Lower leg skin (tissue), 4 donors: ENCODE measurements at places on chromosomes 11 and 22. TPM values are rescaled to one million over a fixed set of nuclear protein-coding genes. Genes with fewer than 3 reads are reported as not detected.

DNA sequence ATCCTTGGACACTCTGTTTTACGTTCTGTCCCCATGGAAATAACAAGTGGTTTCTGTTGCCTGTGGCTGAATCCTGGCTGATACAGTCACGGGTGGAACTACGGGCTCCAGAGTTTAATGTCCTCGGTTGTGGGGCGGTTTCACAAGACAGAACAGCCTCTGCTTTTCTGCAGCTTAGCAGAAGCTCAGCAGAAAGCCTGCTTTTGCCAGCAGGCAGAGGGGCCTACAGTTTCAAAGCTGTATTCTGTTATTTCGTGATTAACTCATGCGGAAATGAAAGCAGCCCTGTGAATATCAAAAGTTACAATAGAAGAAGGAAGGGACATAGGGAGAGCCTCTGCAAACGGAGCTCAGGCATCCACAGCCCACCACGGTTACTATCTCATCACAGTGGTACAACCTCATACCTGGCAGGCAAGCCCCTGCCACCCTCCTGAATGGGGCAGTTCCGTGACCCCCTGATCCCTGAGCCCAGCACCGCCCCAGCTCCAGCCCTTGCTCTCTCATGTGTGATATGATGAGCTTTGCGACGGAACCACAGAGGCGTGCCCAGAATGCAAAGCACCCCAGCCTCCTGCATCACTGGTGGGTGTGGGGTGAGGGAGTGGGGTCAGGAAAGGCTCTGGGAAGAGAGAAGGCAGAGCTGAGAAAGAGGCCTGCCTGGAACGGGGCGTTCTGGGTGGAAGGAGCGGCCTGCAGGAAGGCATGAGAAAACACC lies 360.6 kb downstream of the BRD1 start:
- DNase-seq, result no peak

- DNase-seq, result no peak
These were observed 12.1 kb downstream of the CPSF7 start for GRCh38 chr11:61417670-61418069.

The MS4A14 gene
- not detected for total RNA-seq

- DNase-seq, result no peak
These were observed 21.2 kb upstream of the PDE3B start for GRCh38 chr11:14622223-14622954.

- no peak for DNase-seq
These were observed 308.7 kb downstream of the DDX10 start for GRCh38 chr11:108973402-108974162.

GRCh38 chr22:48185071-48186055 lies 1422.9 kb downstream of the TBC1D22A start:
- DNase-seq, result peak; percentile 57

The SDHAF2 gene
- 24.2 TPM for total RNA-seq

DNA sequence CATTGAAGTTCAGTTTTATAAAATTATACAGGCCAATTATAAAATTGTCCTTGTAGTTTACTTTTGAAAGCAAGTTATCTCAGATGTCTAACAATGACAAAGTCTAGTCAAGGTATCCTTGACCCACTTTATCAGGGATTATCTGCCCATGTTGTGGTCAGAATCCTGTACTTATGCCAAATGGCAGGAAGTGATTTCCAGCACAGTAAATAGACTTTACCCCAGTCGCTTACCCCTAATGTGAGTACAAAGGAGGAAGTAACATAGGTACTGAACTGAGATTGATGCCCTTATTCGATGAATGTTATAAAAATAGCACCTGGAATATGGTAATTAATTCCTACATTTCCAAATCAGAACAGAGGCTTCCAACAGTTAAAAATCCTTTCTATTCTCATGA lies 355.7 kb downstream of the CNTN5 start:
- DNase-seq, result no peak

DNA sequence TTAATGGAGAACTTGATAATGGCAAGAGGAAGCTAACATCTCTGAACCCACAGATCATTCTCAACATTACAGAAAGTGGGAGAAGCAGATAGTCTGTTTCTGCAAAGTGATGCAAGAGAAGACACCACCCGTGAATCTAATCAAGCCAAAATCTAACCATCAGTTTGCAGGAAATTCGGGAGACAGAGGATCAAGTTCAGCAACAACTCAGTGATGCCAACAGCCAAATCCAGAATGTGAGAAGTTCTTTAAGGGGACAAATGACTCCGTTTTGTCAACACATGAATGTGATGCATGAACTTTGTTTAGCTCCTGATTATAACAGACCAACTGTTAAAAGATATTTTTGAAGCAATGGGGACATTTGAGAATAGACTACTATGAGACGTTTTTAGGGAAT lies 95.2 kb upstream of the LDLRAD3 start:
- DNase-seq, result no peak

- DNase-seq, result no peak
These were observed 16.0 kb downstream of the CDON start for GRCh38 chr11:126046570-126047195.

GRCh38 chr11:84145616-84146185 lies 859.5 kb upstream of the CCDC90B start:
- no peak for DNase-seq

DNA sequence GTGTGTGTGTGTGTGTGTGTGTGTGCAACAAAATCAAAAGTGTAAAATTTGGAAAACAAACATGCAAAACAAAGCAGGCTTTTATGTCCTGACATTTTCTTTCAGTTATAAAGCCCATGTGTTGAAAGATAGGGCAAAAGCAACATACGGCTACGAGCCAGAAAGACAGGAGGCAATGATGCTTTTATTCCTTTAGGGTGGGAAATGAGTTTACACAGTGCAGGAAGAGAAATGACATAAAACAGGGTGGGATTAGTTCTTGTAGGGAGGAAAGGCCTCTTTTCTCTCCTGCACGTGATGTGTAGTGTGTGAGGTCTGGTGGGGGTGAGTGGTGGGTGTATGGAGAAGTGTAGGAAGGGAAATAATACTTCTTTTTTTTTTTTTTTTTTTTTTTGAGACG lies 29.4 kb downstream of the IL18 start:
- no peak for DNase-seq

The OR52H1 gene
- total RNA-seq, result not detected

DNA sequence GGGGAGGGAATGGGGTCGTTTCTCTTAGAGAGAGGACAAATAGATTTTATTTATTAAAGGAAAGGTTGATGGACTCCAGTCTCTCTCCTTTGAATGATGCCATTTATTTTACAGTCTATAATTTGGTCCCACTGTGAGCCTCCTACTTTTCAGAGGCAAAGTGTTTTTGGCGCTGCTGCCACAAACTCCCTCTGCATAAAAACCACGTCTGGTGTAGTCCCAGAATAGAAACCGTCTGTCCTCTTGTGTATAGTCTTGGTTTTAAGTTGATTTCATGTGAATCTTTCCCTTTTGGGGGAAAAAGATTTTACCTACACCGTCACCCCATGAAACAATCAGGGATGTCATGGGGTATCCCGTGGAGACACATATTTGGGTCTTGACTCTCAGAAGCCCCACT lies 143.6 kb upstream of the SEZ6L start:
- DNase-seq, result no peak

DNA sequence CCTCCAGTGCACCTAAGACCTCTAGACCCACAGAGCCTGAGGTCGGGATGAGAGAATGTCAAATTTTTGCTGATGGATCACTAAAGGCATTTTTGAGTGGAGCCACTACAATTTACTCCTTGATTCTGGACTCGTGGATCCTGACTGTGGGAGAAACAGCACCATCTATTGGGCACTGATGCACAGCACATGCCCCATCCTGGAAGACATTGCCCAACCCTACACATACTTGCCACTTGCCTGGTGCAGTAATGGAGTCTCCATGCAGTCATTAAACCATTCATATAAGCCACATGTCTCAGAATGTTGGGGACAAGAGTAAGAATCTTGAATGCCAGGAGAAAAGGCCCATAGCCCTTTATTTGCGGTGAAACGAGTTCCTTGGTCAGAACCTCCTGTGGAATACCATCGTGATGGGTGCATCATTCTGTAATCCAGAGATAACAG lies 103.9 kb downstream of the GGTLC2 start:
- peak; percentile 35 for DNase-seq

DNA sequence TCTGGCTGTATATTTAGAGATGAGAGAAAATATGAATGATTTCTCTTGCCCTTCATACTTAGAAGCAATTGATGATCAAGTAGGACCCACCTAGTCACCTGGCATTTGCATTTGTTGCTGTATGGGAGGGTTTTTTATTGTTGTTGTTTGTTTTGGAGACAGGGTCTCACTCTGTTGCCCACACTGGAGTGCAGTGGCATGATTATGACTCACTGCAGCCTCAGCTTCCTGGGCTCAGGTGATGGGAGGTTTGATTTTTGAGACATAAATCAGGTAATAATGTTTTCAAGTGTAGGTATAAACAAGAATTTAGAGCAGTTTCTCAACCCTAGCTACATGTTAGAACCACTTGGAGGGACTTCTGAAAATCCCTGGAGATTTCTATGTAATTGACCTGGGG lies 63.0 kb downstream of the TNRC6B start:
- DNase-seq, result no peak

DNA sequence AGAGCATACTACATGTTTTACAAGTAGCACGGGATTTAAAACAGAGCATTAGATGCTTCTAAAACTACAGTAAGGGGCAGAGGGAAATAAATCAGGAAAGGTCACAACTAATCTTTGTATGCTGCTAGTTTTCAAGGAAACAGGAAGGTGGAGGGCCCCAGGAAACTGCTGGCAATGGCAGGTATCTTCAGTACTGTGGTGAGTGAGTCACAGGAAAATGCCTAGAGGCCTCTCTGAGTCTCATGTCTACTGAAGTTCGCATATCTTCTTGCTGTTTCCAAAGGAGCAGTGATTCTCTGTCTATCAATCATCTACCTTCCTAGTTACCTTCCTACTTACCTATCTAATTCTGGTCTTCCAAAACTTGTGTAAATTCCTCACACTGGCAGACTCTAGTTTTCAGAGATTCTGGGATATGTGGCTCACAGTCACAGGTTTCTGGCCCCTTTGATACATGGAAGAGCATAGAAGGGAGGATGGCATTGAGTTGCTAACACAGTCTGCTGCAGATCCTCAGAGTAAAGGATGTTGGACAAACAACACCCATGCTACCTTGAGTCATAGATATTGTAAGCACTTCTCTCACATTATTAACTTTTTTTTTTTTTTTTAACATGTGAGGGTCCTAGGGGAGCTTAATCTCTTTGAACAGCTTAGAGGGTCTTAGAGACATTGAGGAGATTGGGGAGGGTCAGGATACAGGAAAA lies 58.8 kb upstream of the SYN3 start:
- no peak for DNase-seq

DNA sequence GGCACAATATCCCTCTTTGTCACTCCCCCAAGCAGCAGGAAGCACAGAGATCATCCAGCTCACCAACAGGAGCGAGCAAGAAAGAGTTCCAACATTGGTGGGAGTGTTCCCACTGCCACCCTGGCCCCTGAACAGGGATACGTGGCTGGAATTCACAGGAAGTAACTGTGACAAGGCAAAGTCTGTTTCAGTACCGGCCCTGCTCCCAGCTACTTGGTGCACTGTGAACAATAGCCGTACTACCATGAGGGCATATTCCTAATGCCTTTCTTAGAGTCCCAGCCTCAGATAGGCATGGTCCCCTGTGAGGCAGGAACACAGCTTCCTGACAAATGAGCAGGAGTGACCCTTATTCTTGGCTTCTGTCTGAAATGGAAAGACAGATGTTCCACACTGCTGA lies 1.8 kb upstream of the SLC37A2 start:
- DNase-seq, result no peak

GRCh38 chr22:47623066-47623762 lies 860.8 kb downstream of the TBC1D22A start:
- DNase-seq, result peak; percentile 32

DNA sequence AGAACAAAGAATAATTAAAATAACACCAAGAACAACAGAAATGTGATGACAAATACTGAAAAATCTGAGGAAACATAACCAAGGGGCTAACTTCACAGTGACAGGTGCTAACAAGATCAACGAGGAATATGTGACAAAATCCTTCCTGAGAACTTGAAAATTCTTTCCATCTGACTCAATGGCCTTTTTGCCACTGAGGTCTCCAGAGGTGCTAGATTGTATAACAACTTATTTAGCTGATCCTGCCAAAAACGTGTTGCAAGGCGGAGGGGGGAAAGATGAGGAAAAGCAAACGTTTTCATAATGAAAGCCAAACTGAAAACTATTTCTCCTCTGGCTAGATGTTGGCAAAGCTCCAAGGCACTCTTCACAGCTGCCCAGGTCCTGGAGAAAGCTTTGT lies 364.5 kb downstream of the NTM start:
- DNase-seq, result no peak

- peak; percentile 86 for DNase-seq
These were observed 10.6 kb downstream of the TSPAN32 start for GRCh38 chr11:2312232-2313042.

The RNASEH2C gene
- 73.3 TPM for total RNA-seq

DNA sequence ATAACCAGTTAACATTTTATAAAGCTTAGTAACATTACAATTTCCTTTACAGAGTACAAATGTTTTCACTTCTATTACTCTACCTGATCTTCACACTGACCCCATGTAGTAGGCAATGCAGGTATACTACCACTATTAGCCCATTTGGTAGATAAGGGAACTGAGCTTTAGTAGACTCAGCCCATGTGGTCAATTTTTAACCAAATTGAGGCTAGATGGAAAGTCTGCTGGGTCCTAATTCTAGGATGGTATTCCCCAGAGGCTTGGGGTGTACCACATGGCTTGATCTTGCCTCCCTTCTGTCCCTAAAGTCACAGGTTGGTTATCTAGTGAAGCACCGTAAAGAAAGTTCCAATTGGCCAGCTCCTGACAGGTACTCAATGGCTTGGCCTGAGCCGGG lies 48.2 kb downstream of the NRXN2 start:
- no peak for DNase-seq

DNA sequence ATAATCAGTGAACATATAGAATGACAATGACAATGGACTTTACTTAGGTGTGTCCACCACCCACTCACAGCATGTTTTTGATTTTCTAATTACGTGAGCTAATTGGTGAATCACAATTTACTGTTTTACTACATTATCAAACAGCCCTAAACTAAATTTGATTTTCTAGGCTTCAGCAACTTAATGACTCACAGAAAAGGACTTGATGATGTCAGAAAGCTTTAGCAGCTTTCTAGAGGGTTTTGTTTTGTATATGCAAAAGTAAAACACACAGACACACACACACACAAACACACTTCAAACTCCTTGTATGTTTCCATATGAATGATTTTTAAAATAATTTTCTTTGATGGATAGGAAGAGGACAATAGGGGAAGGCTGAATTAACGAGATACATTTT lies 878.6 kb upstream of the CCDC90B start:
- DNase-seq, result no peak

DNA sequence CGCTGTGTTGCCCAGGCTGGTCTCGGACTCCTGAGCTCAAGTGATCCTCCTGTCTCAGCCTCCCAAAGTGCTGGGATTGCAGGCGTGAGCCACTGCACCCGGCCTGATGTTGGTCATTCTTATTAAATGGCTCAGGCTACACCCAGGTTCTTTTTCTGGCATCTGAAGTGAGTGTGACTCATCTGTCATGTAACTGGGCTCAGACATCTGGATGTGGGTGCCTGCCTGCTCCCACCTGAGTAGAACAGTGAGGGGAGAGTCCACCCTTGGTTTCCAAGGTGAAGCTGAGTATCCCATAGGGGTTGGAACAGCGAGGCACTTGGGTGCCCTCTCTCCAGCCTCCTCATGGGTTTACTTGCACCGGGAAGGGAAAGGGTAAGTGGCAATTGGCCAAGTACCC lies 36.7 kb upstream of the EIF3D start:
- DNase-seq, result no peak

The TMEM45B gene
- total RNA-seq, result 76.1 TPM

GRCh38 chr22:43015677-43016042 lies 711 bp upstream of the PACSIN2 start:
- DNase-seq, result no peak
